ENCODE measurements at places on chromosomes 11 and 22.
A peak's percentile ranks its signal among the peaks of the same experiment; 100 is the strongest.

- DNase-seq: no peak
Measured at GRCh38 chr11:46560300-46560991, 33.4 kb downstream of the AMBRA1 start.

DNA sequence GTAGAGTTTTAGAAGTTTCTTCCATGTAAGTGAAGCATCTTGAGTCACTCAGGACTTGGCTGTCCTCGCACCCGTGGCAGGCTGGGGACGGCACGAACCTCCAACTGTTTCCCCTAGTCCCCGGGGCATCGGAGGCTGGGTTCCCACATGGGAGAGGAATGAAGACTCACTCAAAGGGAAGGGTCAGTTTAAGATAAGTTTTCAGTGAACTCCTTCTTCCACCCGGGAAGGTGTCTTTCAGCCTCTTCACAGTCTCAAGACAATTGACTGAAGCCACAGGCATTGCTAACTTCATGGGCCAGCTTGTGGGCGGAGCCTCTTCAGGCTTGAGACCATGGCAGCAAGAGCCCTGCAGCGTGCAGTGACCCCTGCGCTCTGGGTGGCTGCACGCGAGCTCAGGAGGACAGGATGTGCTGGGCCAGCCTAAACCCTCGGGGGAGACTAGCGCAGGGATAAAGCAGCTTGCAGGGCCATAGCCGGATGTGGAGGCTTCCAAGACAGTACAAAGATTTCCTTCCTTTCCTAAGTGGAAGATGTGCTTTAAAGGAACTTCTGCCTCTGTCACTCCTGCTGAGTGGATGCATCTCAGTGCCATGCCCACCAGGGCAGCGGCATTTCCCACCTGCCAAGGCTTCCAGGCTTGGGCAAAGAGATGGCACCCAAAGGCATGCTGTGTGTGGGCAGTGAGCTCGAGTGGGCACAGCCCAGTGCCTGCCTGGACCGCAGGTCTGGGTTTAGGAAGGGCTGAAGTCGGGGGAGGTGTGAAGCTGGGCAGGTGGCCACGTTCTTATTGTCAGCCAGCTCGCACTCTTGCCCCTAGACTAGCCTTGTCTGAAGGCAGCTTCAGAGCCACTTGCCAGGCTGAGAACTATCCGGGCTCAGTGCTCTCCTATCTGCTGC lies 32.9 kb downstream of the PPIL2 start:
- no peak for DNase-seq

- DNase-seq: no peak
Measured at GRCh38 chr22:32206774-32207758, 2.2 kb upstream of the RFPL2 start.

DNA sequence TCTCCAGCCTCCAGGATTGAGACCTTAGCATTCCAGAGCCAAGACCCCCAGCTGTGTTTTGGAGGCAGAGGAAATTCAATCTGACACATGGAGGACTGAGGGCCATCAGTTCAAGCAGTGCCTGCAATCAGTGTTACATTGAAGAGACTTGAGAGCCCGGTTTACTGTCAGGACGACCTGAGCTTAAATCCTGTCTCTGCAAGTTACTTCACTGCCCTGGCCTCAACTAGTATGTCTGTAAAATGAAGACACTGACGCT lies 35.1 kb downstream of the TRIM29 start:
- no peak for DNase-seq

DNA sequence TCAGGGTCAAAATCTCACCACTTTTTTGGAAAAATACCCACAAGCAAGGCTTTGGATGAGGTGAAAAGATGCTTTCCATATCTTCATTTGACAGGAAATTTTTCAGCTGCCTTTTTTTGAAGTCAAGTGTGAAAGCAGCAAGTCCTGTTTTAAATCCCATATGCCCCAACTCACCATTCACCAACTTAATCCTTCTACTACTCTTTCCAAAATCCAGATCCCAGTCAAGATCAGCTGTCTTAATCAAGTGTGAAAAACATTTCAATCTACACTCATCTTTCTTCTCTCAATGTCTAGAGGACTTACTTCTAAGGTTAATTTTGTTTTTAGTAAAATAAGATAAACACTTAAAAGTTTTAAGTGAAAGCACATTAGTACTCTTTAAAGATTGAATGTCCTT lies 128.4 kb upstream of the CEP126 start:
- DNase-seq: no peak

- DNase-seq: no peak
Measured at GRCh38 chr11:34564406-34564805, 50.8 kb upstream of the ELF5 start.

GRCh38 chr11:121105481-121106195 lies 4.6 kb downstream of the TECTA start:
- DNase-seq: no peak

DNA sequence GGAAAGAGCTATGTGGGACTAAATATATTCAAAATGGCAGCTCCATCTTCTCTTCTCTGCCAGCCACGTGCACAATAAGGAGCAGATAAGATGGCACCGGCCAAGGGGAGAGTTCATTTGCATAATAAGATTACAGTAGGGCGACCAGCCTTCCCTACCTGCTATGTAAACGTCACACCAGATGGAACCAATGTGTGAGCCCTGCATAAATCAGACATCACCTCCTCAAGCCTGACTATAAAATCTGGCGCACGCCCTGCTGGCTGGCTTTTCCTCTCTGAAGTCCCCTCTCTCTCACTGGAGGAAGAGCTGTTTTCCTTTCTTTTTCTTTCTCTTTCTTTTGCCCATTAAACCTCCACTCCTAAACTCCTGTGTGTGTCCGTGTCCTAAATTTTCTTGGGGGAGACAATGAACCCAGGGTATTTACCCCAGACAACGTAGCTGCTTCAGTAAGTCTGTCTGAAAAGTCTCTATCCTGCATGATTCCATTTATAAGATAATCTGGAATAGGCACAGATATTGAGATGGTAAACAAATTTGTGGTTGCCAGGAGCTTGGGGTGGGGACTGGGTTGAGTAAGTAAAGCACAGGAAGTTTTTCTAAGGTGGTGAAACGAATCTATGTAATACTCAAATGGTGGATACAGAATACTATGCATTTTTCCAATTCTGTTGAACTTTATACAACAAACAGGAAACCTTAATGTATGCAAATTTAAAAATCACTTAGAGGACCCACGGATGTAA lies 670.0 kb upstream of the KIRREL3 start:
- no peak for DNase-seq

- DNase-seq: no peak
Measured at GRCh38 chr11:64848826-64849597, 4.6 kb upstream of the CDC42BPG start.

- DNase-seq: no peak
Measured at GRCh38 chr22:44545773-44546172, 47.7 kb upstream of the RTL6 start.

DNA sequence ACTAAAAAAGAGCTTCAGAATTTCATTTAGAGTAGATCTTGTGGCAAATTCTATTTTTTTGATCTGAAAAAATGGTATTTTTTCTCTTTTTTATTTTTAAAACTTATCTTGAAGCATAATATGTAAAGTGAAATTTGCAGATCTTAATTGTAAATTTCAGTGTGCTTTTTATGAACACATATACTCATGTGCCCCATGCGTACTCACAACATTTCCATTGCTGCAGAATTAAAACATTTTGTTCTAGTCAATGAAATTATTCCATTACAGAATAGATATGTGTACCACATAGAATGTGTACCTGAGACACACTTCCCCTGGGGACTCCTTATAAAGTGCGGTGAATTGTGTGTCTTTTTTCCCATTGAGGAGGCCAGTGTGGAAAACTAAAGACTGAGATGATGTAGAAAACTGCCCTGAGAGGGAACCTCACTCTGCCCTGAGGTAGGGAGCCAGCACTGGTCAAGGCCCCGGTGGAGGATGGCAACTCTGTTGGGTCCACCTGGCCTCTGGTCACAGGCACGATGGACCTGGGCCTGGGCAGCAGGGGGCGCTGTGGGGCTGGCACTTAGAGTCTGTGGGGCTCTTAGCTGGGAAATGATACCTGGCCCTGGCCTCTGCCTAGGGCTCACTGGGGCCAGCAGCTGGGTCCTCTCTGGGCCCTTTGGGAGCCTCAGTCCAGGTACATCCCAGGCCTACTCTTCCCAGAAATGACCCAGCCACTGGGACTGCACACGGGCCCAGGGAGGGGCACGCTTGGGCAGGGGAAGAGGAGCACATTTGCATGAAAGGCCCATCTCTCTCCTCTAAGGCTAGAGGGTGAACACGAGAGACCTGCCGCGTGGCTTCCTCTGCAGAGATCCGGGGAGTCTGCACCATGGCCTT lies 77.9 kb upstream of the TOP3B start:
- peak; percentile 16 for DNase-seq

DNA sequence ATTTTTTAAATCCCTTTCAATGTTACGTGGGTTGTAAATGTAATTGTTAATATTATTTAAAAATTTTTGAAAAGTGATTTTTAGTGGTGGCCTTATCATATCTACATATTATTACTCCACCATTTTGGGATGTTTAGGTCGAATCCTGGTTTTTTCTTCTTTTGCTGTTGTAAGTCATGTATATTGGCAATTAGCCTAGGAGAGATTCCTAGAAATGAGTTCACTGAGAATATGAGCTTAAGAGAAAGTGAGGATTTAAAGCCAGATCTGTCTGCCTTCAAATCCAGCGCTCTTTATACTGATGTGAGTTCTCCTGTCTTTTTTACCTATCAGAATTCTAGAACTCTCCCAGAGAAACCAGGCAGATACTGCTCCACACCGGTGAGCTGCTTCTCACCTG lies 56.1 kb downstream of the PTPRJ start:
- no peak for DNase-seq

GRCh38 chr11:130020323-130020722 lies 17.7 kb upstream of the PRDM10 start:
- no peak for DNase-seq

- DNase-seq: no peak
Measured at GRCh38 chr22:42930810-42931420, 73.8 kb upstream of the ARFGAP3 start.

DNA sequence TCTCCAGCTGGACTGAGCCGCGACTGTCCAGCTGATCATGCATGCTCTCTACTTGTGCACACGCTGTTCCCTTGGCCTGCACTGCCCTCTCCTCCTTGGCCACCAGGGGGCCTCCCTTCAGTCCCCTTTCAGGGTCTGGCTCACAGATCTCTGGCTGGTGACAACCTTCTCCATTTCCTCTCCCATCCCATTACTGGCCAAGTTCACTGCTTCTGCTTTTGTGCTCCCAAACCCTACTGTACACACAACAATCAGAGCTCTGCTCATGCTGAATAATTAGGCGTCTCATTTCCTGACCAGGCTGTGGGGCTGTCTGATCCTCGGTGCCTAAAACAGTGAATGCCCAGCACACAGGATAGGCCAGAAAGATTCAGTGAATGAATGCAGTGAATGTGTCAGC lies 224.0 kb upstream of the NARS2 start:
- DNase-seq: no peak

DNA sequence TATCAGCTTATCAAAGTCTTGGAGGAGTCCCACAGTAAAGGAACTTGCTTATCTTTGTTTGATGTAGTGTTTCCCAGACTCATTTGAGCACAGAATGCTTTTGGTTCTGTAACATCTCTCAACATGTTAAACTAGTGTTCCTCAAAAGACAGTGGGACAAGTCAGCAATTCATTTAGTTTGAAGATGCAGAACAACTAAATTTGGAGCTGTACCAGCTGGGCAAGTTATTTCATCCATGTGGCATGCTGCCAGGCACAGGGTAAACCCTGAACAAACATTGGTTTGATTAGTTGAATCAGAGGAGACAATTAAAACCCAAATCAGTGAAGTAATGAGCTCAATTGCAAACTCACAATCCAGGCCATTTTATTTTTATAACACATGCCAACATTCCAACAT lies 141.2 kb downstream of the CSNK2A3 start:
- no peak for DNase-seq

All from activated naive CD4-positive, alpha-beta T cell (primary cell).